Colonic mucosa (tissue), 4 donors: ENCODE measurements at places on chromosomes 3 and 15. TPM values are rescaled to one million over a fixed set of nuclear protein-coding genes. Genes with fewer than 3 reads are reported as not detected.

Gene SCG3
- 0.72 TPM for total RNA-seq

DNA sequence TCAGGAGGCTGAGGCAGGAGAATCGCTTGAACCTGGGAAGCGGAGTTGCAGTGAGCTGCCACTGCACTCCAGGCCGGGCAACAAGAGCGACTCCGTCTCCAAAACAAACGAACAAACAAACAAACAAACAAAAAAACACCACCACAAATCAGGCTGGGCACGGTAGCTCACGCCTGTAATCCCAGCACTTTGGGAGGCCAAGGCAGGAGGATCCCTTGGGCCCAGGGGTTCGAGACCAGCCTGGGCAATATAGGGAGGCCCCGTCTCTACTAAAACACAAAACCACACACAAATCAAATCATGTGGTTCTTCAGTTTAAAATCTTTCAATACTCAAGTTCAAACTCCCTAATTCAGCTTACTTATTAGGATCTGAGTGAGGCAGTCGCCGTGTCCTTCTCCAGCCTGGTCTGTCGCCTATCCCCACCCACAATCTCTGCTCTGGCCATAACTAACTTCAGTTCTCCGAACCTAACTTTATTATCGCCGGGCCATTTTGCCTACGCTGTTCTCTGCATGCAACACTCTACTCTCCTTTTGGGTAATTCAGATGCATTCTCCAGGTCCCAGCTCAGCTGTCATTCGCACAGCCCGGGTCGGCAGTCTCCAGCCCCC is 660 bp upstream of the RTF1 start:
- no peak for DNase-seq

Gene ADPRH
- total RNA-seq: 2.0 TPM

Gene MEX3B
- 0.72 TPM for total RNA-seq

DNA sequence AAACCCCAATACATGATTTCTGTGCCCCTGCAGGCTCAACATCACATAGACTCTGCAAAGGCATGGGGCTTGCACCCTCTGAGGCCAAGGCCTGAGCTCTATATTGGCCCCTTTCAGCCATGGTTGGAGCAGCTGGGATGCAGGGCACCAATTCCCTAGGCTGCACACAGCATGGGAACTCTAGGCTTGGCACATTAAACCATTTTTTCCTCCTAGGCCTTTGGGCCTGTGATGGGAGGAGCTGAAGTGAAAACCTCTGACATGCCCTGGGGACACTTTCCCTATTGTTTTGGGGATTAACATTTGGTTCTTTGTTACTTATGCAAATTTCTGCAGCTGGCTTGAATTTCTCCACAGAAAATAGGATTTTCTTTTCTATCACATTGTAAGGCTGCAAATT is 1629.5 kb downstream of the OTOL1 start:
- no peak for DNase-seq

Gene ZNF654
- 12.1 TPM for total RNA-seq

GRCh38 chr3:190155752-190156151 is 35.1 kb upstream of the P3H2 start:
- peak; percentile 67 for DNase-seq

Gene TRPM1
- not detected for total RNA-seq

Gene NANOGP8
- total RNA-seq: not detected

GRCh38 chr15:35098737-35099136 is 13.6 kb upstream of the NANOGP8 start:
- no peak for DNase-seq

- no peak for DNase-seq
These were observed 179.8 kb downstream of the SLCO3A1 start for GRCh38 chr15:92033314-92033713.

Gene TM4SF18
- 2.1 TPM for total RNA-seq

GRCh38 chr3:60703956-60704736 is 547.1 kb downstream of the FHIT start:
- DNase-seq: no peak

- DNase-seq: peak; percentile 77
These were observed 38.2 kb upstream of the RHO start for GRCh38 chr3:129490273-129490675.

- DNase-seq: no peak
These were observed 683.6 kb upstream of the ARPP21 start for GRCh38 chr3:34955680-34956079.

Gene GOLGA6L9
- total RNA-seq: 3.0 TPM

GRCh38 chr3:57164217-57164656 is 916 bp downstream of the IL17RD start:
- peak; percentile 31 for DNase-seq

Gene CYP1A1
- not detected for total RNA-seq

Gene SLC7A14
- 0.56 TPM for total RNA-seq

DNA sequence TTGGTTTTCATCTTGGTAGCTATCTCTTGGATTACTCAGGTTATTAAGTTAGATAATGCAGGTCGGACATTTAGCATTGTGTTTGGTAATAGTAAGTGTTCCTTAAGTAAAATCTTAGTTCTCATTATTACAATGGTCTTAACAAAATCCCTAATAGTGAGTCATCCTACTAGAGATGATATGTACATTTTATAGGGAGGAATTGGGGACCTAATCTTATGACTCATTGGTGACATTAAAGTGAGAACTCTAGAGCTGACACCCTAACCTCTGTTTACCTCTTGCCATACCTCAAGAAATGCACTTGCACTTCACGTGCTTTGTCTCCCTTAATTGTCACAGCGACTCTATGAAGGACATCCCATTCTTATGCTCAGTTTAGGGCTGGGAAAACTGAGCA is 174.9 kb downstream of the CADPS start:
- no peak for DNase-seq

Gene A4GNT
- not detected for total RNA-seq

- DNase-seq: no peak
These were observed 27.4 kb upstream of the GP9 start for GRCh38 chr3:129033151-129033550.

DNA sequence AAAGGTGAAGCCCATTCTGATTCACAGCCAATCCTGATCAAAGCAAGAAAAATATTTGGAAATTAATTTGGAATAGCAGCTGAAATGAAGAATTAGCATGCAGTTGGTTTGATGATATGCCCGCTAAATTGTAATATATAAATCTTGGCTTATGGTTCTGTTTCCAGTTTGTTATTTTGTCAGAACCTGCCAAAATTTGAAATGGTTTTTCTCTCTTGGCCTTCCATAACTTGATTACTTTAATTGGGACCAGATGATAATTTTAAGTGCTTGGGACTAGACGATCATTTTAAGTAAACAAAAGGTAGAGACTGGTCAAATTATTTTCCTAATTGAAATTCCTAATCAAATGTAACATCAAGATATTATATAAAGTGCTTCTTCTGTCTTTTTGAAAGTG is 842.4 kb downstream of the TBL1XR1 start:
- no peak for DNase-seq

Gene BOC
- total RNA-seq: 9.8 TPM

- no peak for DNase-seq
These were observed 85.5 kb downstream of the FLNB start for GRCh38 chr3:58093574-58094195.

DNA sequence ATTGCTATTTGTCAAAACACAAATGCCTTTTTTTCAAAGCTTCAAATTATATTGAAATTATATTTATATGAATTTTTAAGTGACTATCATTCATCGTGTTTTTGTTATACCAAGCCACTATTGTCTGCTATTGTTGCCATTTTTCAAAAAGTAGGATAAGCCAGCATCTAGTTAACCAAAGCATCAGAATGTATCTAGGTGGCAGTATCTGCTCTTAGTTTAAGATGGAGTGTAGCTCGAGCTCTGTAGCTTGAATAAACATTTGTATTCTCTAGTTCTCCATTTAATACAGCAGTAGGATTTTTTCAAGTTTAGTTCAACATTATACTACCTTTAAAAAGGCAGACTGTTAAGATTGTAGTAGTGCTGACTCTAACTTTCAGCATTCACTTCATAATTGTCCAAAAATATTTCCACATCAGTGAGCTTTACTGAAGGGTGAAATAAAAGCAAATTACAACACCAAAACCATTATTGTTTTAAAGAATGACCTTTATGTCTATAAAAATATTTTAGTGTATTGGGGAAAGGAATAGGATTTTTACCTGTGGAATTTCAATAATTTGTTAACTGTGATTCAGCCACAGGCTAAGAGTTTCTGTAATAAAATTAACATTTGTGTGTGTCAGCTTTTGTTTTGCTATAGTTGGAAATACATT is 19.6 kb upstream of the C15orf61 start:
- DNase-seq: no peak

GRCh38 chr3:66255865-66256264 is 35.1 kb downstream of the SLC25A26 start:
- no peak for DNase-seq

DNA sequence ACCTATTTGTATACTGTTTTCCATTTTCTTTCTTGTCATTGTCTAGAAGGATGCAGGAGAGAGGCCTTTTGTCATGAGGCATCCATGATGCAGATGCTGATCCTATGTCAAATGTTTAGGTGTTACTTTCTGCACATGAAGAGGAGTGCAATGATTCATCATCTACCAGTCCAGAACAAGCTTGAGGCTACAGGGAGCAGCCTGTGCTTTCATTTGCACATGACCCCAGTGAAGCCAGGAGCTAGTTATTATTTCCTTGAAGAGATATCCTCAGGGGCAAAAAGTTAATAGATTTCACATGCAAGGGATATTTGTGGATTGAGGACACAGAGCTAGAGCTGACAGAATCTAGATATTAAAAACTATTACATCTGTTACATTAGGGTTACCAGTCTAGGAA is 204.4 kb upstream of the TGFBR2 start:
- no peak for DNase-seq

- no peak for DNase-seq
These were observed 115.7 kb downstream of the MBNL1 start for GRCh38 chr3:152384412-152384811.

Gene SAMMSON
- not detected for total RNA-seq

- no peak for DNase-seq
These were observed 403.8 kb upstream of the GBE1 start for GRCh38 chr3:82165266-82165665.

DNA sequence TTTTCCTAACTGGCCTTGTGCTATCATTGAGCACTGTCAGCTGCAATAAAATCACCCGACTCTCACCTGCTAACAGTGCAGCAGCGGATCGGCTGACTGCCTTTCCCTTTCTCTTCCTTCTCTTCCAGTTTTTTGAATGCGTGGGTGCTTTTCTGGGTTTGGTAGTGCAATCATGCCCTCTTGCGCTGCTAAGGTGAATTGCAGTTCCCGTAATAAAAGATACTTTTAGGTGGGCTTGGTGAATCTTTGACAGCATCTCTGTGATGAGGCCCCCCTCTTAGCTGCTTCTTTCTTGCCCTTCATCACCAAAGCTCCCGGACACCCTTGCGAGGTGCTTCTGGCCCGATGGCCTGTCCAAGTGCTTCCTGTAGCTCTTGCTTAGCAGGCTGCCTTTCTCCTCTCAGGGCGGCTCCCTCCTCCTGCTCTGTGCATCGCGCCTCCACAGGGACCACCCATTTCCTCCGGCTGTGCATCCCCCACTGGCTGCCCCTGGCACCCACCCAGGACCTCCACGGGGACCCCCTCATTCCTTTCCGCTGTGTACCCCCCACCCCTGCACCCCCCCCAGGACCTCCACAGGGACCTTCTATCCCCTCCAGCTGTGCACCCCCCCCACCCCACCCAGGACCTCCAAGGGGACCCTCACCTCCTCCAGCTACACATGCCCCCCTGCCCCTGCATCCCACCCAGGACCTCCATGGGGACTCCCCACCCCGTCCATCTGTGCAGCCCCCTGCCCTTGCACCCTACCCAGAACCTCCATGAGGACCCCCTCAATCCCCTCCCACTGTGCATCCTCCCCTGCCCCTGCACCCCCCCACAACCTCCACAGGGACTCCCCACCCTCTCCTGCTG is 50.8 kb upstream of the RPL32 start:
- DNase-seq: peak; percentile 40

GRCh38 chr3:22587446-22587845 is 615.7 kb upstream of the UBE2E2 start:
- DNase-seq: no peak

GRCh38 chr3:18425641-18426257 is 610 bp upstream of the SATB1 start:
- peak; percentile 60 for DNase-seq

DNA sequence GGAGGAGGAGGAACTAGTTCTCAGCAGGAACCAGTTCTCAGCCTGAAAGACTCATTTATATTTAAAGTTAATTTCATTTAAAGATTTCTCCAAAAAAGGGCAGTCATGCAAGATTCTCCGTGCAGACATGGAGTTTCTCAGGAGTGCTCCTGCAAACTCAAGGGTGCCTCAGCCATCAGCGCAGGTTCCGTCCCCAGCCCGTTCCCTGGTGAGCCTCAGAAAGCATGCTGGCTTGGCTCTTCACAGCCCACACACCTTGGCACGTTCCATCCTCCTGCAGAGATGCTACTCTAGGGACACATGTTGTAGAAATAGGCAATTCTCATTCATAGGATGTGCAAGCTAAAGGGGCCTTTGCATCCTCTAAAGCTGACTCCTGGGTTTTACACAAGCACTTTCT is 123.0 kb downstream of the LIPC start:
- no peak for DNase-seq

DNA sequence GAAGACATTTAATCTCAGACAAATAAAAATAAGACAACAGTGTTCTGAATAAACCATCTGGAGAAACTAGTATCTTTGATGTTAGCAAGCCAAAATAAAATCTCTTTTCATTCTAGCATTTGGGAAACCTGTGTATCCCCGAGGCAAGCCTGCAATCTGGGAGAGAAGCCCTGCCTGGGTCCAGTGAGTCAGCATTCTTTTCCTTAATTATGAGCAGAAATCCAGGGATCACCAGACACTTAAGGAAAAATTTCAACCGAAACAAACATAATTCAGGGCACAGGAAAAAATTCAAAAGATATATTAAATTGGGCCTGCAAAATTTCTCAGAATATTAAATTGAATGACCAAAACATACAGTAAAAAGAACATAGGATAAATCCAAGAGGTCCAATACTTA is 4.2 kb downstream of the NCBP2 start:
- DNase-seq: no peak

Gene FGF7
- total RNA-seq: 3.7 TPM

Gene FBXW12
- total RNA-seq: not detected

GRCh38 chr15:90924375-90924774 is 8.0 kb downstream of the HDDC3 start:
- DNase-seq: no peak

DNA sequence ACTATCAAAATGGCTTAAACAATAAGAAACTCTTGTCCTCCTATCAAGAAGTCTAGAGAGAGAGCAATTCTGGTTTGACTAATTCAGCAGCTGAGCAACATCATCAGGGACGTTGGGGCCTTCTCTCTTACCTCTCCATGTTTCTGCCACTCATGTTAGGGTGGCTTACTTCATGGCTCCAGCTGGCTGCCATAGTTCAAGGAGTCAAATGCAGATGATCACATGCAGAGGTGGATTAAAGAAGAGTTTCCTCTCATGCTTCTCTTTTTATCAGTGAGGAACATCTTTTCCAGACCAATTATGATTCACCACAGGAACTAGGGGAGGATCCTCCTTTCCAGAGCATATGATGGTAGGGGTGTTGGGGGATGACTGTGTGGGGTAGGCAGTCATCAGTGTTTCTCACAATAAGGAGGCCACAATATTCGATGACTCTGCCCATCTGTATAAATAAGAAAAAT is 45.5 kb downstream of the NEK11 start:
- DNase-seq: no peak
